ENCODE measurements at places on chromosomes 3 and 15.

DNA sequence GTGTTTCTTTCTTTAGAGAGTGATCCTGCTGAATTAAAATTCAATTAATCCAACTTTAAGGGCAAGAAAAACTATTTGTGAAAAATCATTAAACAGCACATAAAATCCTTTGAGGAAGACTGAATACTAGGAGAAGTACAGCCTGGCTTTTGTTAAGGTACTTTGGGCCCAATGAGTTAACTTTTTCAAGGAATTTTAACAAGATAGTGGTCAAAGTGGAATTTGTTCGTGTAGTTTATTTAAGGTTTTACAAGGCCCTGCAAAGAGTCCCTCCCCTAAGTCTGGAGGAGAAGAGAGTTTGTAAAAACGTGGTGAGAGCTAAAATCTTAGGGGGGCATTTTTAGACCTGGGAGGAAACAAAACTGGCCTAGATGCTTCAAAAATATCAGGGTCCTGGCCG is 26.0 kb upstream of the TRIM71 start:
- no peak for DNase-seq

DNA sequence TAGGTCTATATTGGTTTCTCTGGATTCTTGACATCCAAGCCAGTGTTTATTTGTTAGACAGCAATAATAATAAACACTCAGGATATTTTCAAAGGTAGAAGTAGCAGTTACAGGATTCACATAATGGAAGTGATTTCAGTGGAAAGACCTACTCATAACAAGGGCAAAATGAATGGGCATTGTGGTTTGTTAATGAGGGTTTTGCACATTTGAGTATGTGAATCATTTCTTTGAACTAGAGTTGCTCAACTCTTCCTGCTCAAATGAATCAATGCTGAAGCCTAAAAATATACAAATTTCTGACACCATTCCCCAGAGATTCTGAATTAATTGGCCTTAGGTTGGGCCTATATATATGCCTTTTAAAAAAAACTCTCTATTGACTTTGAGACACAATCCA is 4.1 kb upstream of the COL6A5 start:
- no peak for DNase-seq

- DNase-seq: no peak
Measured at GRCh38 chr15:52095597-52096262, 16.8 kb downstream of the BCL2L10 start.

DNA sequence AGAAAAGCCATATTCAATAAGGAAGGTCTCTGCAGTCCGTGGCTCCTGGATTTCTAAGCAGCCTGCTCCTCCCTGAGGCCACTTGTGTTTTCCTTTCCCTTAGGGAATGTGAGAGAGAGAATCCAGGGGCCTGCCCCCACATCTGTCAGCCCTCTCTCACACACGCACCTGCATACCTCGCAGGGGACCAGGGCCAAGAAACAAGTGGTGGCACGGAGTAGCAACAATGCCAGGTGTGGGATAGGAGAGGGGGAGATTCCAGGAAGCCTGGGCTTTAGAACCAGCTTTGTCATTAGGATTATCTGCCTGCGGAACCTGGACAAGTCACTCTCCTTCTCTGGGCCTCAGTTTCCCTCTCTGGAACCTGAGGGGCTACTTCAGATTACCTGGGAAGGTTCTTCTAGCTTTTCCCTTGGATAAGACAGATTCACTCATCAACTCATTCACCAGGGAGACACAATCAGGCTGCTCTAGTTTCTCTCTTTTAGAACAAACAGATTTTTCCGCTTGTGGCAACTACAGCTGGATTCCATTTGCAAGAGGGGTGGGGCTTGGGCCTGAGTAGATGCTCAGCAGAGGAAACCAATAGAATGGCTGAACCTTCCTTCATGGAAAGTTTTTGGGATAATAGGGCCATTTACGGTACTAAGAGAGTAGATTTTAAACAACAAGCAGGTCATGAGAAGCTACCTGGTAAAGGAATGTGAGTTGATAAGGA is 19.5 kb downstream of the BCL6 start:
- DNase-seq: no peak

GRCh38 chr3:40124918-40125317 is 184.6 kb upstream of the EIF1B start:
- no peak for DNase-seq

All from iPS DF 6.9 (cell line).